ENCODE measurements at places on chromosomes 2 and 18.

GRCh38 chr2:67842375-67842959 lies 220.3 kb downstream of the C1D start:
- H3K4me3 ChIP-seq: no peak overlapping the region
- no peaks in the 10 kb centered on the region for H3K36me3 ChIP-seq
- peaks cover 7% of the 10 kb centered on the region for H3K4me1 ChIP-seq
- DNase-seq: no peak
- H3K27me3 ChIP-seq: no peaks in the 10 kb centered on the region

- no peak overlapping the region for H3K4me3 ChIP-seq
- no peaks in the 10 kb centered on the region for H3K27me3 ChIP-seq
- H3K36me3 ChIP-seq: no peaks in the 10 kb centered on the region
- no peaks in the 10 kb centered on the region for H3K4me1 ChIP-seq
- H3K27ac ChIP-seq: no peak overlapping the region
- DNase-seq: no peak
These were observed 512.9 kb upstream of the ACVR2A start for GRCh38 chr2:147331790-147332419.

- peak within 1 kb of the TSS; percentile 94 for H3K27ac ChIP-seq
- H3K4me3 ChIP-seq: peak within 1 kb of the TSS; percentile 57
- DNase-seq: peak; percentile 30
- no peaks in the 10 kb centered on the region for H3K36me3 ChIP-seq
- H3K4me1 ChIP-seq: peaks cover 25% of the 10 kb centered on the region
These were observed at the start of gene SP100 for GRCh38 chr2:230416061-230416721. SP100 (plus strand) TSS chr2:230416201; CDS start chr2:230416297, 96 bp downstream.

GRCh38 chr2:122927197-122927596 lies 1097.9 kb upstream of the CNTNAP5 start:
- no peak overlapping the region for H3K27ac ChIP-seq
- H3K4me1 ChIP-seq: no peaks in the 10 kb centered on the region
- H3K4me3 ChIP-seq: no peak overlapping the region
- H3K27me3 ChIP-seq: no peaks in the 10 kb centered on the region

DNA sequence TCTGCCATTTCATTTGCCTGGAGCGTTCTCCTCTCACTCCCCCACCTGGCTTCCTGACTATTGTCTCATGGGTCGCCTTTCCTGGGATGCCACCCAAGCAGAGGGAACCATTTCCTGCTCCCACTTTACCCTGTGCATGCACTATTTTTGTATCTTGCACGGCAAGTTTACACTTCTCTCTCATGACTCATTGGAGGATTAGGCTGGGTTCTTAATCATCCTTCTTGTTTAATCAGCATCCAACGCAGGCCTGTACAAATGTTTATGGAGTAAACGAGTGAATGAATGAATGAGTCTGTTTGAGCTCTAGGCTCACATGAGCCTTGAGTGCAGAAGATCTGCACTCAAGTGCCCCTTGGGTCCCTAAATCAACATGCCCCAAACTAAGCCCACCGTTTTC lies 3.8 kb upstream of the ARHGAP25 start:
- DNase-seq: no peak
- H3K27ac ChIP-seq: peak overlapping the region; percentile 48
- H3K4me1 ChIP-seq: peaks cover 39% of the 10 kb centered on the region
- no peaks in the 10 kb centered on the region for H3K36me3 ChIP-seq
- no peak overlapping the region for H3K4me3 ChIP-seq
- H3K27me3 ChIP-seq: no peaks in the 10 kb centered on the region

DNA sequence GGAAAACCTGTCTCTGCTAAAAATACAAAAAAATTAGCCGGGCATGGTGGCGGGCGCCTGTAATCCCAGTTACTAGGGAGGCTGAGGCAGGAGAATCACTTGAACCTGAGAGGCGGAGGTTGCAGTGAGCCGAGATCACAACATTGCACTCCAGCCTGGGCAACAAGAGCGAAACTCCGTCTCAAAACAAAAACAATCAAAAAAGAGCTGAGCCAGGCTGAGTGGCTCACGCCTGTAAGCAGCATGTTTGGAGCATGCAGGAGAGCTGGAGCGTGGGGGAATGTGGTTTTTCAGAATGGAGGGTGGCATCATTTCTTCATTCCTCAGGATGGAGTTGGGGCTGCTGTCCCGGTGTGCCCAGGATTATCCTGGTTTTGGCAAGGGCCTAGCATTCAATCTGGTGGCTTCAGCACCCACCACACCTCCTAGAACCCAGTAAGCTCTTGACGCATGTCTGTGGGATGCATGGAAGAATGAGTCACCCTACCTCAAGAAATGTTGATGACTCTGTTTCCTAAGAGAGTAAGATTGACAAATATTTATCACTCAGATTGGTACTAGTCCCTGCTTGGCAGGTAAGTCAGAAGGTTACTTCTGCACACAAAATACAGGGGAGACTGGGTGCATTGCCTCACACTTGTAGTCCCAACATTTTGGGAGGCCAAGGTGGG lies 90.2 kb upstream of the ODC1 start:
- H3K36me3 ChIP-seq: no peaks in the 10 kb centered on the region
- no peak overlapping the region for H3K27ac ChIP-seq
- H3K4me1 ChIP-seq: no peaks in the 10 kb centered on the region
- no peak overlapping the region for H3K4me3 ChIP-seq
- H3K27me3 ChIP-seq: no peaks in the 10 kb centered on the region
- no peak for DNase-seq
